NCI-H2029 treated with DMSO at 0.1 percent for 48 hours (cell line): ENCODE measurements at places on chromosomes 12 and 14.

DNA sequence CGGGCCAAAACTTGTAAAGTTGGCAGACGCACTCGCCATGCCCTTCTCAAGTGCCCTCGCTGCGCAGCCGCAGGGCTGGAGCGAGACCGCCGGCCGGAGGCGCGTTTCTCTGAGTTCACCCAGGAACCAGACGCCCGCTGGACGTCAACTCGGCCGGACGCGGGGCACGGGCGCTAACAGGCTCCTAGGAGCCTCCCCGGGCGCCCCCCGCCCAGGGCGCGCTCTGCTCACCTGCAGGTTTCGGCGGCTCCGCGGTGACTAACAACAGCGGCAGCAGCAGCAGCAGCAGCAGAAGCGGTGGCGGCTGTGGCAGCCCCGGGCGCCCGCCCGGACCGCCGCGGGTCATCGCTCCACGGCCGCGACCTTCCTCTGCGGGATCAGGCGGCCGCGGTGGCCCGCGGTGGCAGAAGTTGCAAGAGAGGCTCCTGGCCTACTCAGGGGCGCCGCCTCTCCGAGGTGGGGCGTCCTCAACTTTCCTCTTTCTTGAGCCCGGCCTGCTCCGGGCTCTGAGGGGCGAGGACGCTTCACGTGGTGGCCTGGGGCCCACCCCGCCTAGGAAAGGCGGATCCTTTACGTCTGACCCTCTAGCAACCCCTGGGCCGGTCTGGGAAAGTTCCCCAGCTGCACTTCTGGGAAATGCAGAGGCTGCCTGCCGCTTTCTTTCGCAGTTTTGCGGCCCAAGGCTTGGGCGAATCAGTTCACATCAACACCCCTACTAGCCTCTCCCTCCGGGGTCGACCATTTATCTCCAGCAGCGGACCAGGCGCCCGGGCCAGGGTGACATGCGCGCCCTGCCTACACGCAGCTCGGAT, at the start of gene PLBD1:
TSS of gene PLBD1 (minus strand) at position 533 of the 812 bp plus-strand sequence. CDS start at position 346, 187 bp downstream.
- no peak for DNase-seq

- no peak for DNase-seq
Measured at GRCh38 chr12:29133181-29133580, 15.9 kb upstream of the FAR2 start.

- no peak for DNase-seq
Measured at GRCh38 chr12:123928274-123928865, 44.3 kb downstream of the CCDC92 start.

GRCh38 chr14:64326502-64326901, 32.3 kb upstream of the ESR2 start:
- no peak for DNase-seq

- no peak for DNase-seq
Measured at GRCh38 chr14:101049942-101050341, 146.4 kb upstream of the RTL1 start.

- DNase-seq = no peak
Measured at GRCh38 chr12:121857322-121858246, 1.1 kb downstream of the HPD start.

- DNase-seq = no peak
Measured at GRCh38 chr14:88305528-88306322, 17.3 kb downstream of the KCNK10 start.

GRCh38 chr12:62711631-62712241, 223.2 kb downstream of the PPM1H start:
- no peak for DNase-seq

DNA sequence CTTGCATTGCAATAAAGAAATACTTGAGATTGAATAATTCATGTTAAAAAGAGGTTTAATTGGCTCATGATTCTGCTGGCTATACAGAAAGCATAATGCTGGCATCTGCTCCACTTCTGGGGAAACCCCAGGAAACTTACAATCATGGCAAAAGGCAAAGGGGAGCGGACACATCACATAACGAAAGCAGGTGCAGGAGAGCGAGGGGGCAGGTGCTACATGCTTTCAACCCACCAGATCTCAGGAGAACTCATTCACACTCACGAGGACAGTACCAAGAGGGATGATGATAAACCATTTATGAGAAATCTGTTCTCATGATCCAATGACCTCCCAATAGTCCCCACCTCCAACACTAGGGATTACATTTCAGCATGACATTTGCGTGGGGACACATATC, 172.6 kb downstream of the RASSF9 start:
- DNase-seq = no peak

GRCh38 chr12:132397152-132397933, 68.0 kb upstream of the GALNT9 start:
- no peak for DNase-seq

- no peak for DNase-seq
Measured at GRCh38 chr12:116980083-116980482, 69.3 kb downstream of the FBXW8 start.

- peak; percentile 48 for DNase-seq
Measured at GRCh38 chr14:64788706-64789105, 84.5 kb downstream of the PLEKHG3 start.

DNA sequence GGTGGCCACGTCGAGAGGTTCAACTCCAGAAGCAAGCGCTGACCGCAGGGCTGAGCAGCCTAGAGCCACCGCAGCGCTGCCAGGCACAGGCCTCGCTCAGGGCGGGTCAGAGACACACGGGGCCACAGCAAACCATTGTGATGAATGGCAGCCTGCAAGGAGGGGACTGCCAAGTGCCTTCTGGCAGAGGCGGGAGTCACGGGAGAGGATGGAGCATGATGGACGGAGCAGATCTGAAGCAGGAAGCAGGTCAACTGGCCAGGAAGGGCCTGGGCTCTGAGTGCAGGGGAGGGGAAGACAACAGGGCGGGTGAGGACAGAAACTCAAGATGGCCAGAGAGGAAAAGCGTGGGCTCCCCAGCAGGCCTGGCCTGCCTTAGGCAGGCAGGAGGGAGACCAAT, 49.8 kb downstream of the CDC42BPB start:
- no peak for DNase-seq

DNA sequence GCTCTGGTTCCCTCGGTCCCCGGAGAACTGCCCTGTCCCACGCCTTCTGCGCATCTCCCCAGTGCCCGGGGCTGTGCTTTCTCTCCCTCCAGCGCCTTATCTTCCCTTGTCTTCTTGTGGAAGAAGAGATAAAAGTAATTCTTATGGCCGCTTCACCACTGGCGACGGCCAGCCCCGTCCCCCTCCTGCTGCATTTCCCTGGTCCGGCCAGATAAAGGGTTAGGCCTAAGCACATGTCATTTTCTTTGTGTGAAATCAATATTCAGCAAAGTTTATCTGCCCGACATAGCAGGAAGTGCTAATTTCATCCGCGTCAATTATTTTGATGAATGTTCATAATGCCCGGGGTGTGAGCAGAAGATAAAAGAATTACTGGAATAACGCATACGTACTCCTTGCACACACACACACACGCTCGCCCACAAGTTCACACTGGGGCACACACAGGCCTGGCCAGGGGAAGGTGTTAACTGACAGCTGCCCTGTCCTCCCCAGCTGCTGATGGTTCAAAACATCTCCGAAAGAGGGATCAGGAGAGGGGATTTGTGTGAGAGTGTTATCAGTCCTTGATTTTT, 177.7 kb upstream of the LHX5 start:
- no peak for DNase-seq

DNA sequence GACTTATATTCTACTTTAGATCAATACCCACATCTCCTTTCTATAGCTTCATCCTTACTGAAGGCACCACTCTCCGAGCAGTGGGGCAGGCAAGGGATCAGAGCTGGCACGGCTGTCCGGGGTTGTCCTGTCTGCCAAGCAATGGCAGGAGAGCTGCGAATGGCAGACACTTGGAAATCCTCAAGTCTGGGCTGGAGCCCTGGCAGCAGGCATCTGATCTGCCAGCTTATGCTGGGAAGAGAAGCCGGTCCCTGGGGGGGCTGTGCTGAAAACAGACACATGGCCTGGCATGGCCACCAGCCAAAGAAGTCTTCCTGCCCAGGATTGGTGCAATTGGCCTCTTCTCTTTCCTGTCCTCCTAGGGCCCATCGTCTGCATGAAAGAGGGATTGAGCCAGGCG, 280.2 kb upstream of the PWP1 start:
- DNase-seq = no peak

GRCh38 chr14:55414551-55414950, 2.9 kb upstream of the ATG14 start:
- no peak for DNase-seq

DNA sequence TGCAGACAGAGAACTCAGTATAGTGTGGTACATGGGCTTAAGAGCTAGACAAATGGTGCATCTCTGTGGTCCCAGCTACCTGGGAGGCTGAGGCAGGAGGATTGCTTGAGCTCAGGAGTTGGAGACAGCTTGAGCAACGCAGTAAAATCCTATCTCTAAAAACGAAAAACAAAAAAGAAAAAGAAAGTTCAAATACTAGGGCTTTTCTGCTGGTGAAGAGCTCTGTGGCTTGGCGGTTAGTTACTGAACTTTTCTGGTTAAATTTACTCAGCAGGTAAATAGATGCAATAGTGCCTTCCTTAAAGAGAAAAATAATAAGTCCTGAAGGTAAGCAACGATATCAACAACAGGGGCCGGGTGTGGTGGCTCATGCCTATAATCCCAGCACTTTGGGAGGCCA, 31.4 kb upstream of the RAP1B start:
- no peak for DNase-seq

DNA sequence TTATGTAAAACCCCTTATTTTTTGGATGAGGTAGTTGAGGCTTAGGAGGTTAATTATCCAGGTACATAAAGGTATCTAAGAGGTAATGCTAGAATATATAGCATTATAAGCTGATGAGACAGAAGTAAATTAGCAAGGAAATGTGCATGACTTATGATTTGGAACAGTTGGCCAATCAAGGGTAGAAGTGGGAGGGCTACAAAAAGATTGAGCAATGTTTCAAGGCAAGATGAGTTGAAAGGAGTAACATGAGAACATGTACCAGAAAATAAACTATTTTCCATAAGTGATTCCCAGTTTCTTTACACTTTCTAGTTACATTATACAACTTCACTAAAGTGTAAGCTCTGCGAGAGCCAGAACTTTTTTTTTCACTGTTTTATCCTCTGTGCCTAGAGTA, 290.9 kb downstream of the LRIG3 start:
- DNase-seq = no peak

- DNase-seq = no peak
Measured at GRCh38 chr14:80124794-80125193, 86.5 kb downstream of the DIO2 start.

- no peak for DNase-seq
Measured at GRCh38 chr12:74598819-74599218, 61.2 kb downstream of the ATXN7L3B start.

DNA sequence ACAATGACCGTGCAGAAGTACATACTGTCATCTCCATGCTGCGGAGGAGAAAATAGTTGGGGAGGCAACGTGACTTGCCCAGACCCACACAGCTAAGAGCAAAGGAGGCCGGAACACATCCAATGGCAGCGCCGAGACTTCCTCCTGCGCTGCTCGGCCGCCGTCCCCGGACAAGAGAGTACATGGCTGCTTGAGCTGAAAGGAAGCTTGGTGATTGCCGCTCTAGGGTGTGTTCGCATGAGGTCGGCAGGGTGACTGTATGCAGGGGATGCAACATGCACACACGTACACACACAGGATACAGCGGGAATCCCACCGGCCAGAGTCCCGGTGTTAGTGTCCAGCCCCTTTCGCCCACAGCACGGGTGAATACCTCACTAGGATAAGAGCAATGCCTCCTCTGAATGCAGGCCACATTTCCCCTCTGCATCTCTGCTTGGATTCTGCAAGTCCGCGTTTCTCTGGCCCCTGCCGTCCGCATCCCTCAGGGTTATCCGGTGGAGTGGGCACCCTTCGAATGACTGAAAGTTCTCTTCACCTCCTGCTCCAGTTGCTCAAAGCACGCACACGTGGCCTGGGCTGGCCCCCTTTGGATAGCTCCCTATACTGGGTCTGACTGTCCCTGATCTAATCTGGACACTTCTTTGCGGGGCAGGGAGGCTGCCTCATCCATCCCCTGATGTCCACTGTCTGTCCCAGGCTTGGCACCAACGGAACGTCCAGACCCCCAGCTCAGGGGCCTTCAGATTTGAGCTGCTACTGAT, 78.8 kb downstream of the GSC start:
- DNase-seq = no peak

- DNase-seq = no peak
Measured at GRCh38 chr14:31024010-31024480, 1.4 kb upstream of the AP4S1 start.

- peak; percentile 7 for DNase-seq
Measured at GRCh38 chr14:100714258-100714892, 12.3 kb upstream of the DLK1 start.

GRCh38 chr12:95996034-95996658, at the start of gene HAL:
TSS of gene HAL (minus strand) at chr12:95996344. CDS start at chr12:95995910, 434 bp downstream.
- DNase-seq = no peak

DNA sequence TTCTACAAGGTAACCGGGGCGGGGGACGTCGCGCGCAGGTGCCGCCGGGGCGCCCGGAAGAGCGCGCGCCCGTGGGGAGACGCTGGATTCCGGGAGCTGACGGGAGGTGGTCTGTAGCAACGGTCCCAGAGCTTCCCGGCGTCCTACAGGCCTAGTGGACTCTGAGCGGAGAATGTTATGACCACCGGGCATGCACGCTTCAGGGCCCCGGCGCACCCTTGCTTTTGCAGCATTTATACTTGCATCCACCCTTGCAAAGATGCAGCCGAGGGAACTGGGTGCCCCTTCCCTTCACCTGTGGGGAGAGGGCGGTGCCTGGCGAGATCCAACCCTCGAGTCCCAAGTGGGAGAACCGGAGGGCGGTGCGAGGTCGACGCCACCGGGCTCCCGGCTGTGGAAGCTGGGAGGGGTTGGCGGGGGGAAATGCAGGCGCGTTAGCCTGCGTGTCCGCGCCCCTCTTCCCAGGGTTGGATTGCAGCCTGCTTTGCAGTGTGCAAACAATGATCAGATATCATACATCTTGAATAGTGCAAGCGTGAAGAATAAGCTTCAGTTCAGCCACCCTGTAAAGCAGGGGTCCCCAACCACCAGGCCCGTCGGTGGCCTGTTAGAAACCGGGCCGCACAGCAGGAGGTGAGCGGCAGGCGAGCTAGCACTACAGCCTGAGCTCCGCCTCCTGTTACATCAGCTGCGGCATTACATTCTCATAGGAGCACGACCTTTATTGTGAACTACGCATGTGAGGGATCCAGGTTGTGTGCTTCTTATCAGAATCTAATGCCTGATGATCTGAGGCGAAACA, 576 bp downstream of the ERP29 start:
- peak; percentile 52 for DNase-seq

- no peak for DNase-seq
Measured at GRCh38 chr14:72921396-72921795, 4.9 kb upstream of the DCAF4 start.

DNA sequence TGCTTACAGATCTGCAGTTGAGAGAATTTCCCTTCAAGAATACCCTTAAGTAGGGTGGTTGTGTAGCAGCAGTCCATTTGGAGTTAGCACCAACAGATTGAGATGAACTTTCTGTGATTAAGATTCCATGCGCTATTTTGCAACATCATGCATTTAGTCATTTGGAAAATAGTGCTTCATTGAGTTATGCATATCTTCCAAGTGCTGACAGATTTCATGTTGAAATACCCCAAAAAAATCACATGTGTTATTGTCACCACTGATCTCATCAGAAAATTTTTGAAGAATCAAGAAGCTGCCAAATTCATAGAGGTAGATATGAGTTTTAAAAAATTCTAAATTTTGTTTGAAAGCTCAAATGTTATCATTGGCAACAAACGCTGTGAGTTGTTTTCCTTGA, 35.5 kb upstream of the OSBPL8 start:
- DNase-seq = no peak

- DNase-seq = peak; percentile 78
Measured at GRCh38 chr12:54352022-54352531, 12.2 kb downstream of the GPR84 start.
